Nephron progenitor cell (in vitro differentiated cells): ENCODE measurements at places on chromosomes 3 and 15.

DNA sequence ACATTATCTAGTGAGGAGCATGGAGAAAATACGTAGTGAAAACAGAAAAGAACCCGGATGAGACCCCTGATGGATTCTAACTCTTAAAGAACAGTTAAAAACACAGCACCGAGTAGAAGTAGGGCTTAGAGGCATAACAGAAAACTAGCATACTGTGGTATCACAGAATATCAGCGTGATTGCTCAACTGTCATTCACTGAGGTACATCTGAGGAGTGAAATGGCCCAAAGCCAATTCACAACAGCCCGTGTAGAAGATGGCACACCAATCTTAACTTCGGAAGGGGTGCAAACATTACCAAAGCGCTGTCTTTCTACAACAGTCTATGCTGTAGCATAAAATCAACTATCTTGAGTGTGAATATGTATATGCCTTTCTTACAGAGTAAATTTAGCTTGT, 1.8 kb downstream of the CLASP2 start:
- no peak overlapping the region for H3K27ac ChIP-seq
- H3K4me3 ChIP-seq = no peak overlapping the region
- H3K36me3 ChIP-seq = peaks cover 24% of the 10 kb centered on the region
- DNase-seq = no peak

- no peaks in the 10 kb centered on the region for H3K36me3 ChIP-seq
- H3K27ac ChIP-seq = no peak overlapping the region
- no peak overlapping the region for H3K4me3 ChIP-seq
- peaks cover 11% of the 10 kb centered on the region for H3K4me1 ChIP-seq
Observed at GRCh38 chr15:25783607-25784540, 79.3 kb downstream of the ATP10A start.

- no peak overlapping the region for H3K4me3 ChIP-seq
- no peaks in the 10 kb centered on the region for H3K27me3 ChIP-seq
- H3K4me1 ChIP-seq = peaks cover 57% of the 10 kb centered on the region
- H3K36me3 ChIP-seq = peaks cover 12% of the 10 kb centered on the region
- no peak for DNase-seq
- H3K27ac ChIP-seq = peak overlapping the region; percentile 30
Observed at GRCh38 chr3:63875510-63875909, 11.8 kb downstream of the ATXN7 start.

DNA sequence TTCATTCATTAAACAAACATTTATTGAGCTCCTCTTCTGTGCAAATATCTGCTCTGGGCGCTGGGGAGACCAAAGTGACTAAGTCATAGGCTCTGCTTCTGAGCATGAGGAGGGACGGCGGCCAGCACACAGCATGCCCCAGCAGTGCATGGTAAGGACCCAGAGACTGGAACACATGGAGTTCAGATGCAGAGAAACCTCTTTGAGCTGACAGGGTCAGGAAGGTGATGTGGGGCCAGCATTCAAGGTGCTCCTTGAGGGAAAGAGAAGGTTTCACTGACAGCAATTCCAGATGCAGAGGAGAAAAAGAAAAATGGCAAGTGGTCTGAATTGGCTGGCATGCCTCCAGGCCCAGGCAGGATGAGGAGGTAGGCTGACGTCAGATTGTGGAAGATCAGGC, 234.5 kb downstream of the UACA start:
- H3K4me1 ChIP-seq = peaks cover 45% of the 10 kb centered on the region
- H3K36me3 ChIP-seq = no peaks in the 10 kb centered on the region
- H3K27ac ChIP-seq = no peak overlapping the region
- peaks cover 36% of the 10 kb centered on the region for H3K27me3 ChIP-seq
- H3K4me3 ChIP-seq = no peak overlapping the region

DNA sequence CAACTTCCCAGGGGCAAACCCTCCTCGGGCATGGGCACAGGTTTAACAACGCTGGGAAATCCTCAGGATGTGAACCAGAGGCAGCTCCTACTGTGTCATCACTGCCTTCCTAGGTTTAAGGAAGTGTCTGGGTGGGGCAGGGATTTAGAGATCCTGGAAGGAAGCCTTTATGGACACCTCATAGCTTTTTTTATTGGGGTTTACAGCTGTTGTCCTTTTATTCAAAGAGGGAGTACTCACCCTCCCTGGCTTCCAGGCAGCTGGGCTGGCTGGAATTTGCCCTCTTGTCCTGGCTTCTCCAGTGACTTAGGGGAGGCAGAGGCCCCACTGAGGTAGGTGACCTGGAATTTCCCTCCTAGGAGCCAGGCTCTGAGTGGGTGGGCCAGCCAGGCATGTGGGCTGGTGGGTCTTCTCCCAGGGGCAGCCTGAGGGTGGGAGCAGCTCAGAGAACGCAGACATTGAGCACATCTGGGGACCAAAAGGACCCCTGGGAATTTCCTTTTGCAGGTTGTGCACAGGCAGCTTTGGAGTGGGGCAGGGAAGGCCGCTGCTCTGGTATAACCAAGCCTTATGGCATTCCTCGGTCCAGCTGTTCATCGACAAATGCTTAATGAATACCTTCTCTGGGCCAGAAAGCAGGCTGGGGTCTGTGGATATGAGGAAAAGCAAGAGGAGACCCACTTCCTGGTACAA, 13.5 kb upstream of the FAM3D start:
- H3K36me3 ChIP-seq = peaks cover 26% of the 10 kb centered on the region
- H3K27ac ChIP-seq = peak overlapping the region; percentile 36
- DNase-seq = no peak
- peaks cover 21% of the 10 kb centered on the region for H3K4me1 ChIP-seq
- H3K27me3 ChIP-seq = peaks cover 6% of the 10 kb centered on the region

DNA sequence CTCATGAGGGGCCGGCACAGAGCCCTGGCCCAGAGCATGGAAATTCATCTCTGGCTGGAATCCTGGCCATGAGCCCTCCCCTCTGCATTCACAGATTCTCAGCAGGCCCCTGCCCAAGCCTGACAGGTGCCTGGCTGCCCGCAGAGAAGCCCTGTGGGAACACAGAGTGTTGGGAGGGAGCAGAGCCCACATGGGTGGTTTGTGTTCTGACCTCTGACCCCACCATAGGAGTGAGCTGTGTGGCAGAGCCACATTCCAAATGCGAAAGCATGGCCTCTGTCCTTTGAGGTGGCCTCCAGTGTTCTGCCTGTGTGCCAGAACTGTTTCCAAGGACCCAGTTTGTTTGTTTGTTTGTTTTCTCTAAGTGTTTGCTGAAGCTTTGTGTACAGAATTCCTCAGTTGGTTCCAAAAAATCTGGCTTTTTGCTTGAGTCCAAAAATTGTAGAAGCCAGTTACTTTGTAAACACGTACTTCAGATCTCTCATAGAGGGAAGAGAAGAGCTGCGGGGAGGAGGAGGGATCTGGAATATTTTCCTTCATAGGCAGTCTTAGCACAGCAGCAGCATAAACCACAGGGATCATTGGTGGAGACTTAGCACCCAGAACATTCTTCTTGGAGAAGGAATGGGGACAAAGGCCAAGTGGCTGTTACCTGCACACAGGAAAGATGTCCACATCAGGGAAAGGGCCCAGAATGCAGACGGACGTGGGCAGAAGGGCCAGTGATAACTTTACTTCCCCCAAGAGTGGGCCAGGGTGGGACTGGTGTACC, 36.0 kb downstream of the GRAMD2A start:
- peaks cover 17% of the 10 kb centered on the region for H3K27me3 ChIP-seq
- peaks cover 9% of the 10 kb centered on the region for H3K4me1 ChIP-seq
- no peak overlapping the region for H3K4me3 ChIP-seq

DNA sequence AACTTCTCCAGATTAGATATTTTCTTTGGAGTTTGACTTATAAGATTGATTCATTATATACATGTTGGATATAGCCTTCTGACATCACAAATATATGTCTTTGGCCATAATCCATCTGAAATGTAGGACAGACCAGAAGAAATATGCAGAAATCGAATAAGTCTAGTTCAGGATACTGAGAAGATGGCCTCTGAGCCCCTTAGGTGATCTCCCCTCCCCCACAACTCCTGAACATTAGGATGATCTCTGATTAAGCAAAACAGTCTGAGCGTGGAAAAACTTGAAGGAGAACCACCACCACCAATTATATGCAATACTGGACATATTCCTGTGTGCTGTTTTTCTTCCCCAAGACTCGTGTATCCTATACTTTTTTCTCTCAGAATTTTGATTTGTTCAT, 3.2 kb downstream of the SETD5 start:
- peaks cover 71% of the 10 kb centered on the region for H3K4me1 ChIP-seq
- peak overlapping the region; percentile 85 for H3K27ac ChIP-seq
- DNase-seq = peak; percentile 16
- H3K4me3 ChIP-seq = peak overlapping the region; percentile 99

DNA sequence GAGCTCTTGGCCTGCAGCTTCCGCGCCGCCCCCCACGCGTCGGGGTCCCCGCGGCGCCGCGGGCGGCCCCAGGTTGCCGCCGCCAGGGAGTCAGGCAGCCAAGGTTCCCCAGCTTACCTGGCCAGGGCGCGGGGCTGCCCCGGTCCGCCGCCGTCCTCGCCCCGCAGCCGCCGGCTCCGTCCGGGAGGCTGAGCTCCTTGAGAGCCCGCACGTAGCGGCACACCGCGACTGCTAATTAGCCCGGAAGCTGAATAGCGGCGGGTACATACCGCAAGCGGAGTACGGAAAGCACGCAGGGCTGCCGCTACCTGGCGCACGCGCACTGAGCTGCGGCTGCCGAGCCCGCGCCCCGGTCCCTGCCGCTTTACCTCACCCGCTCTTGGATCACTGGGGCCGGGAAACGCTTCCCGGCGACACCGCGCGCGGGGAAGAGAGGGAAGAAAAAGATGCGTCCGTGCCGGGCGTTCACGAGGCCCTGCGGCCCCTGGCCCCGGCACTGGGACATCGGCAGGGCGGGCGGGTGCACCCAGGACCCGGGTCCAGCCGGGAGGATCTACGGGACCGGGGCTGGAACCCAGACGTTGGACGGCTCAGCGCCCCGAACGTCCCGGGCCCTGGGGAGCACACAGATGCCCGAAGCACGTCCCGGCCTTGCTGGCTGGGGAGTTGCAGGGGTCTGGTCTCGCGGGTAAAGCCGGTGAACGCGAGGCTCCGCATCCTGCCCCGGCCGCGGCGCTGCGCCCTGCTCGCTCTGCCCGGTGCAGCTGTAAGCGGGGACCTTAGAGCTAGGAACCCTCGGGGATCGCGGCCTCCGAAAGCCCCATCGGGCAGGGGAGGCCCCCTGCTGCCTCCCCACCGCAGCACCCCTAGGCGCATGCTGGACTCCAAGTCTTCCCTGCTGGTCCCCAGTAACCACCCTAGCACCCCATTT, at the start of gene GOLGA8B:
Gene GOLGA8B, minus strand, starts transcription at position 253 of the 931 bp plus-strand sequence. CDS start 47,739 bp downstream, outside the sequence.
- H3K4me3 ChIP-seq = peak within 1 kb of the TSS; percentile 86
- H3K36me3 ChIP-seq = no peaks in the 10 kb centered on the region
- no peak within 1 kb of the TSS for H3K27ac ChIP-seq

DNA sequence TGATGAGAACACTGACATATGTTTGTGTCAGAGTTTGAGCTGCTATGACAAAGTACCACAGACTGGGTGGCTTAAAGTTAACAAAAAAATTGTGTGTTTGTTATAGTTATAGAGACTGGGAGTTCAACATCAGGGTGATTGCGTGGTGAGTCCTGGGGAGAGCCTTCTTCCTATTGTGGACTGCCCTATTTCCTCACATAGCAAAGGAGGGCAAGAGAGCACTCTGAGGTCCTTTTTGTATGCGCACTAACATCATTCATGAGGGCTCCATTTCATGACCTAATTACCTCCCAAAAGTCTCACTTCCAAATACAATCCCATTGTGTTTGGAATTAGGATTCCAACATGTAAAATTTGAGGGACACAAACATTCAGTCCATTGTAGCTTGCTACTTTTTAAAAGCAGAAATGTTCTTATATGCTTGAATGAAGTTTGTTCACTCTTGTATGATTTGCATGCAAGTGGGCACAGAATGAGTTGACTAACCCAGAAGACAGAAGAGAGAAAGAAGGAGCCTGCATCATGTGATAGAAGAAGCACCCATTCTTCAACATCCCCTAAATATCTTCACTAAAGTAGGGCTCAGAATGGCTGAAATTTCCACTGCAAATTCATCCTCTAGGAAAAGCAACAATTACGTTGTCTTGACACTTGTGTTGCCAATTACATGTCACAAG, 18.9 kb upstream of the ALCAM start:
- no peaks in the 10 kb centered on the region for H3K4me1 ChIP-seq
- DNase-seq = no peak
- no peak overlapping the region for H3K4me3 ChIP-seq
- H3K36me3 ChIP-seq = no peaks in the 10 kb centered on the region
- H3K27me3 ChIP-seq = no peaks in the 10 kb centered on the region

DNA sequence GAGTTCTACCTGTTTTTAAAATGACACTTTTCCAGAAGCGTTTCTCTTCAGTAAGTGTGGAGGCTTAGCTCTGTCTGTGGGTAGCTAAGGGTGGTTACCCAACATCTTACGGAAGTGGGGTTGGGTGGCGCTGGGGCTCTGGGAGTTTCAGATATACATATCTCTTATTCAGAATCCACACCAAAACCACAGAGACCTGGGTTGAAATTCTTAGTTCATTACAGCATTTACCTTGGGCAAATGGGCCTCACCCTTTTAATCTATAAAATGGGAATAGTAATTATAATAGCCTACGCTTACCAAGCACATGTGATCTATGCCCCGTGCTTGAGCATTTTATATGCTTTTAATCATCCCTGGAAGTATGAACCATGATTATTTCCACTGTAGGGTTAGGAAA, 9.4 kb downstream of the PTPRG start:
- DNase-seq = no peak
- peaks cover 46% of the 10 kb centered on the region for H3K36me3 ChIP-seq
- peaks cover 69% of the 10 kb centered on the region for H3K4me1 ChIP-seq
- no peaks in the 10 kb centered on the region for H3K27me3 ChIP-seq
- H3K4me3 ChIP-seq = no peak overlapping the region
- peak overlapping the region; percentile 90 for H3K27ac ChIP-seq

DNA sequence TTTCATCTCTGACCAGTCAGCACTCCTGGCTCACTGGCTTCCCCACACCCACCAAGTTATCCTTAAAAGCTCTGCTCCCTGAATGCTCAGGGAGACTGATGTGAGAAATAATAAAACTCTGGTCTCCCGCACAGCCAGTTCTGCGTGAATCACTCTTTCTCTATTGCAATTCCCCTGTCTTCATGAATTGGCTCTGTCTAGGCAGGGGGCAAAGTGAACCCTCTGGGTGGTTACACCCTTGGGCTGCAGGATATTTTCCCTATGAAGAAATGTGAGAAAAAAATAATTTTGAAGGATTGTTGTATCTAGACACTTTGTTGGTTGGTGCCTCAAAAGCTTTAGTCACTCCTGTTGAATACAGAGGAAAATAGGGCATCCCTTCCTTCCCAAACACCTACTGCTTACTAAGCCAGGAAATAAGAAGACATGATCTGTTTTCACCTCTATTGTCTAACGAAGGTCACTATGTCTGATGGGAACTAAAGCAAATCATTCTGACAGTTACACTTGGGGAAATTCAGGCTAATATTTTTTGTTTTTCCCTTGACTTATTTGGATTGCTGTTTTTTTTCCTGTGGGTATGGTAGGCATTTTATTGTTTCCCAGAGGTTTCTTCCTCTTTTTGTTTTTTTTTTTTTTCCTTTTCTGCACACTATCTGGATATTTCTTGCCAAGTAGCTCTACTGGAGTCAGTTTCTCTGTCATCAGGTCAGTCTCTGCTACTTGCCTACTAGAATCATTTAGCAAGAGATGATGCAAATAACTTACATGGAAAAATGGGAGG, 15.3 kb upstream of the TNFSF10 start:
- H3K4me3 ChIP-seq = no peak overlapping the region
- peak overlapping the region; percentile 5 for H3K27ac ChIP-seq
- no peaks in the 10 kb centered on the region for H3K4me1 ChIP-seq
- H3K27me3 ChIP-seq = no peaks in the 10 kb centered on the region

- peaks cover 49% of the 10 kb centered on the region for H3K4me1 ChIP-seq
- peak overlapping the region; percentile 63 for H3K27ac ChIP-seq
- peaks cover 4% of the 10 kb centered on the region for H3K36me3 ChIP-seq
- peaks cover 8% of the 10 kb centered on the region for H3K27me3 ChIP-seq
Observed at GRCh38 chr3:72678867-72679266, 169.4 kb downstream of the SHQ1 start.

- H3K36me3 ChIP-seq = no peaks in the 10 kb centered on the region
- no peak for DNase-seq
Observed at GRCh38 chr3:183540501-183541234, 14.8 kb downstream of the KLHL6 start.
